ENCODE measurements at places on chromosomes 12 and 14. TPM values are rescaled to one million over a fixed set of nuclear protein-coding genes. Genes with fewer than 3 reads are reported as not detected.

C12orf50 gene
- total RNA-seq, result not detected

DNA sequence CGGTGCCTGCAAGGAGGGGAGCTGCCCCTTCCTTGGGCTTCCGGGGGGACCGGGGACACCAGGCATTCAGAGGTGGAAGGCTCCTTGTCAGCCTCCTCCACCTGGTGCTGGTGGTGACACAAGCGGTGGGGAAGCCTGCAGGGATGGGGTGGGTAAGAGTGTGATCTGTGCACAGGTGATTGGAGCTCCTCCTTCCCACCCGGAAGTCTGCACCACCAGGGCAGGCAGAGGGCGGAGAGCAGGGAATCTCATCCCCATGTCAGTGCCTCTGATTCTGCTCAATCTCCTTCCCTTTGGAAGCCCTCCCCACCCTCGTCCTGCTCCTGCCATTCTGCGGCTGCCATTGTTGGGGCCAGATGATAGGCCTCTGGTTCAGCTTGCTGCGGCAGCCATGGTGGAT is 238.1 kb upstream of the CRY1 start:
- H3K36me3 ChIP-seq, result no peaks in the 10 kb centered on the region
- no peak for DNase-seq
- peaks cover 27% of the 10 kb centered on the region for H3K4me1 ChIP-seq
- H3K27ac ChIP-seq, result no peak overlapping the region
- H3K4me3 ChIP-seq, result no peak overlapping the region
- no peaks in the 10 kb centered on the region for H3K27me3 ChIP-seq

- no peak for DNase-seq
- H3K4me3 ChIP-seq, result no peak overlapping the region
- H3K36me3 ChIP-seq, result no peaks in the 10 kb centered on the region
Measured at GRCh38 chr12:82730953-82731459, 44.3 kb downstream of the TMTC2 start.

GRCh38 chr14:101069666-101070362 is 166.3 kb upstream of the RTL1 start:
- H3K27me3 ChIP-seq, result peaks cover 55% of the 10 kb centered on the region
- no peak overlapping the region for H3K4me3 ChIP-seq
- H3K36me3 ChIP-seq, result no peaks in the 10 kb centered on the region
- no peak overlapping the region for H3K27ac ChIP-seq
- no peak for DNase-seq

- H3K4me3 ChIP-seq, result no peak overlapping the region
- H3K36me3 ChIP-seq, result no peaks in the 10 kb centered on the region
- no peaks in the 10 kb centered on the region for H3K27me3 ChIP-seq
Measured at GRCh38 chr14:68081489-68081888, 261.9 kb downstream of the RAD51B start.

CACNA1C gene
- total RNA-seq, result 0.16 TPM

DNA sequence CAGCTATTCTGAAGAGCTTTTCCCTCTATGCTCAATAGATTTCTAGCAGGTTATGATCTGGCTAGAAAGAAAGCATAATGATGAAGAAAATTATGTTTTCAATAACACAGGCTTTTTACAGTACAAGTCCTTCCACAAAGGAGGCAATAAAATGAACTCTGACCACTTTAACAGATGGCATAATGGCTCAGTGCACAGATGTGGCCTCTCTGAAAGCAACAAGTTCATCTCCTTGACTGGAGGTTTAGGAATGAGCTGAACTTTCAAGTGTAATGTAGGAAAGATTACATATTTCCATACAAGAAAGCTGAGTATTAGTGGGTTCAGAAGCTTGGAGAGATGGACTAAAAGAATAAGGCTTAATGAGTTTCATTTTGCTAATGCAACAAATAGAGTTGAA is 147.4 kb downstream of the EFCAB11 start:
- DNase-seq, result no peak
- no peaks in the 10 kb centered on the region for H3K36me3 ChIP-seq
- no peak overlapping the region for H3K4me3 ChIP-seq
- H3K27ac ChIP-seq, result no peak overlapping the region
- H3K4me1 ChIP-seq, result no peaks in the 10 kb centered on the region
- no peaks in the 10 kb centered on the region for H3K27me3 ChIP-seq

DNA sequence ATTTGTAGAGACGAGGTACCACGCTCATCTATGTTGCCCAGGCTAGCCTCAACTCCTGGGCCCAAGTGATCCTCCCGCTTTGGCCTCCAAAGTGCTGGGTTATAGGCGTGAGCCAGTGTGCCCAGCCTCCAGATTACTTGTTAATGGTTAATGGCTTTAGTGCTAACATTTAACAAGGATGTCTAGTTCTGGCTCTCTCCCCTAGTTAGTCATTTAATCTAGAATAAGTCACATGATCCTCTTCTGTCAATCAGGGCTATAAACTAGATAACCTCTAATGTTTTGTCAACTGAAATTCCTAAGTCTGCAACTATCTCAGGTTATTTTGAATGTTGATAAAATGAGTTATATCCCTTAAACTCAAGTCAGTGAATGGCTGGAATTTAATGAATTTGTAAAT is 15.7 kb downstream of the ACTR6 start:
- peaks cover 78% of the 10 kb centered on the region for H3K36me3 ChIP-seq
- no peaks in the 10 kb centered on the region for H3K27me3 ChIP-seq
- no peak overlapping the region for H3K27ac ChIP-seq
- no peak for DNase-seq
- H3K4me3 ChIP-seq, result no peak overlapping the region
- H3K4me1 ChIP-seq, result no peaks in the 10 kb centered on the region

SIX1 gene
- not detected for total RNA-seq

B3GNT4 gene
- 0.56 TPM for total RNA-seq

- H3K4me1 ChIP-seq, result no peaks in the 10 kb centered on the region
- H3K4me3 ChIP-seq, result no peak overlapping the region
- DNase-seq, result no peak
- H3K36me3 ChIP-seq, result no peaks in the 10 kb centered on the region
Measured at GRCh38 chr14:55170526-55170925, 20.9 kb downstream of the DLGAP5 start.

GRCh38 chr14:69543341-69544115 is 31.1 kb downstream of the CCDC177 start:
- peaks cover 12% of the 10 kb centered on the region for H3K27me3 ChIP-seq
- H3K4me1 ChIP-seq, result no peaks in the 10 kb centered on the region
- H3K4me3 ChIP-seq, result no peak overlapping the region
- H3K27ac ChIP-seq, result no peak overlapping the region

MDGA2 gene
- not detected for total RNA-seq

GRCh38 chr12:66693901-66694513 is 15.1 kb upstream of the GRIP1 start:
- H3K27me3 ChIP-seq, result no peaks in the 10 kb centered on the region
- no peak overlapping the region for H3K27ac ChIP-seq
- H3K36me3 ChIP-seq, result no peaks in the 10 kb centered on the region

DNA sequence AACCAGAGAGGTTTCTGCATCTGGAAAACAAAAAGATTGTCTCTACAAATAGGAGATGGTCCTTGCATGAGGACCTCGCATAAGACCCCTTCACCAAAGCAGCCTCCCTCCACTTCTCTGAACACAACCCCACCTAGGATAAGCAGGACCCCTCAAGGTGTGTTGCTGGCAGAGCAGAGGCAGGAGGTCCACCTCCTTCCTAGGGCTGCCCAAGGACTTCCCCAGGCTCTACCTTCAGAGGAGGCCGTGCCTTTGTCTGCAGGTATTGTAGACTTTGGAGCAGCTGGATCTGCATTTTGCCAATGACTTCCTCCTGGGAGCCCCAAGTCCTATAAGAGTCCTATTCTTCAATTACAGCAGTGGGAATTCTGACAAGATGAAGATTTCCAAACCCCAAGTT is 67.3 kb upstream of the TSPAN11 start:
- H3K36me3 ChIP-seq, result no peaks in the 10 kb centered on the region
- no peak overlapping the region for H3K27ac ChIP-seq
- H3K4me3 ChIP-seq, result no peak overlapping the region
- H3K27me3 ChIP-seq, result peaks cover 6% of the 10 kb centered on the region
- DNase-seq, result no peak

- H3K4me1 ChIP-seq, result no peaks in the 10 kb centered on the region
- H3K4me3 ChIP-seq, result no peak overlapping the region
- no peak for DNase-seq
- H3K27me3 ChIP-seq, result no peaks in the 10 kb centered on the region
Measured at GRCh38 chr12:50248883-50249282, 34.4 kb downstream of the LIMA1 start.

FICD gene
- total RNA-seq, result 5.2 TPM

ACOT6 gene
- not detected for total RNA-seq

DNA sequence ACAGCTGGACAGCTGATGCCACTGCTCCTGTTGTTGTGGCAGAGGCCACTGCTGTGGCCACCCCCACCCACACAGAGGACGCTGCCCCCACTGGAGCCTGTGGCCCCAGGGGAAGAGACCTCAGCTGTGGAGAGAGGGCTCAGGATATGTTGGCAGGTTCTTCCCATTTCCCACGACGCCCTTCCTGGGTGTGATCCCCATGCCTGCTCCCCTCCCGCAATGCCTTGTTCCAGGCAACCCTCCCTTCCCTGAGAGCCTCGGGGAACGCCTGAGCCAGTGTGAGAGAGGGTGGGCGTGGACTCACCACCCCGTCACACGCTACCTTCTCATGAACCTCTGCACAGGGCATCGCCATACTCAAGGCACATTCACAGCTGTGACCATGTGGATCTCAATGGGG is 5.7 kb upstream of the KRT82 start:
- no peak for DNase-seq
- no peaks in the 10 kb centered on the region for H3K27me3 ChIP-seq
- H3K4me3 ChIP-seq, result no peak overlapping the region
- H3K27ac ChIP-seq, result no peak overlapping the region
- no peaks in the 10 kb centered on the region for H3K36me3 ChIP-seq

KCNK13 gene
- not detected for total RNA-seq

GRCh38 chr12:127526925-127527324 is 740.0 kb upstream of the TMEM132C start:
- H3K36me3 ChIP-seq, result no peaks in the 10 kb centered on the region
- no peak overlapping the region for H3K4me3 ChIP-seq
- H3K4me1 ChIP-seq, result no peaks in the 10 kb centered on the region

LMO3 gene
- total RNA-seq, result 0.61 TPM

GRCh38 chr12:54740882-54741281 is 92.7 kb upstream of the DCD start:
- peak overlapping the region; percentile 77 for H3K27ac ChIP-seq
- H3K36me3 ChIP-seq, result no peaks in the 10 kb centered on the region
- no peaks in the 10 kb centered on the region for H3K27me3 ChIP-seq
- no peak for DNase-seq

CLEC4C gene
- not detected for total RNA-seq

OR4E2 gene
- total RNA-seq, result 0.26 TPM

- no peak for DNase-seq
- H3K4me3 ChIP-seq, result no peak overlapping the region
- H3K27me3 ChIP-seq, result no peaks in the 10 kb centered on the region
- H3K36me3 ChIP-seq, result peaks cover 71% of the 10 kb centered on the region
- H3K4me1 ChIP-seq, result peaks cover 26% of the 10 kb centered on the region
Measured at GRCh38 chr14:61498303-61498702, 176.9 kb downstream of the PRKCH start.

- H3K4me3 ChIP-seq, result no peak overlapping the region
- no peak overlapping the region for H3K27ac ChIP-seq
- peaks cover 2% of the 10 kb centered on the region for H3K4me1 ChIP-seq
- no peaks in the 10 kb centered on the region for H3K27me3 ChIP-seq
Measured at GRCh38 chr12:117076410-117077372, 22.5 kb downstream of the TESC start.

C12orf75 gene
- total RNA-seq, result 20.0 TPM

GRCh38 chr14:23432946-23433345 is 2.5 kb downstream of the MYH7 start:
- H3K4me3 ChIP-seq, result no peak overlapping the region
- no peak overlapping the region for H3K27ac ChIP-seq
- no peaks in the 10 kb centered on the region for H3K4me1 ChIP-seq
- no peak for DNase-seq

GRCh38 chr14:35369701-35370191 is 34.8 kb downstream of the NFKBIA start:
- H3K36me3 ChIP-seq, result no peaks in the 10 kb centered on the region
- H3K27ac ChIP-seq, result no peak overlapping the region
- no peak overlapping the region for H3K4me3 ChIP-seq
- H3K4me1 ChIP-seq, result peaks cover 41% of the 10 kb centered on the region
- no peak for DNase-seq

GRCh38 chr14:91861091-91861490 is 6.2 kb downstream of the TC2N start:
- no peaks in the 10 kb centered on the region for H3K27me3 ChIP-seq
- DNase-seq, result no peak
- peak overlapping the region; percentile 55 for H3K27ac ChIP-seq
- H3K4me1 ChIP-seq, result peaks cover 84% of the 10 kb centered on the region
- peak overlapping the region; percentile 40 for H3K4me3 ChIP-seq

DNA sequence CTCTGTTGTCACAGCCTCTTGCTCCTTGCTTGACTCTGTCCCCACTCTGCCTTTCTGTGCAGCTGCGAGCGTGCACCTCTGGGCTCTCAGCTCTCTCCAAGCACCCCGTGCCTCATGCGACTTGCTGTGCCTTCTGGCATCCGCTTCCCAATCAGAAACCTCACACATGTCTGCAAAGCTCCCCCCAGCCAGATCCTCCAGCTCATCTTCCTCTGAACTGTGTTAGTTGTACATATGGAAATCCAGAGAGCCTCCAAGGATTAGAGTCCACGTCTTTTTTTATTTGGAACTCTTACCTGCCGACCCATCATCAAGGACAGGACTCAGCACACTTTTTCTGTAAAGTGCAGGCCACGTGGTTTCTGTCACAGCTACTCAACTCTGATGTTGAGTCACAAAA is 70.5 kb downstream of the ANO2 start:
- H3K4me1 ChIP-seq, result no peaks in the 10 kb centered on the region
- H3K4me3 ChIP-seq, result no peak overlapping the region

- no peaks in the 10 kb centered on the region for H3K4me1 ChIP-seq
- H3K36me3 ChIP-seq, result no peaks in the 10 kb centered on the region
- H3K4me3 ChIP-seq, result no peak overlapping the region
- H3K27me3 ChIP-seq, result no peaks in the 10 kb centered on the region
- DNase-seq, result no peak
Measured at GRCh38 chr12:15701631-15702156, 87.5 kb downstream of the EPS8 start.

C12orf60 gene
- total RNA-seq, result 0.82 TPM

WSCD2 gene
- total RNA-seq, result 1.2 TPM
